ENCODE measurements at places on chromosomes 4 and X. TPM values are rescaled to one million over a fixed set of nuclear protein-coding genes. Genes with fewer than 3 reads are reported as not detected.

GRCh38 chr4:38939165-38939564 is 71.6 kb downstream of the FAM114A1 start:
- no peak overlapping the region for H3K4me3 ChIP-seq
- H3K27ac ChIP-seq: no peak overlapping the region
- no peak for DNase-seq
- H3K27me3 ChIP-seq: no peaks in the 10 kb centered on the region
- H3K36me3 ChIP-seq: peaks cover 29% of the 10 kb centered on the region

DNA sequence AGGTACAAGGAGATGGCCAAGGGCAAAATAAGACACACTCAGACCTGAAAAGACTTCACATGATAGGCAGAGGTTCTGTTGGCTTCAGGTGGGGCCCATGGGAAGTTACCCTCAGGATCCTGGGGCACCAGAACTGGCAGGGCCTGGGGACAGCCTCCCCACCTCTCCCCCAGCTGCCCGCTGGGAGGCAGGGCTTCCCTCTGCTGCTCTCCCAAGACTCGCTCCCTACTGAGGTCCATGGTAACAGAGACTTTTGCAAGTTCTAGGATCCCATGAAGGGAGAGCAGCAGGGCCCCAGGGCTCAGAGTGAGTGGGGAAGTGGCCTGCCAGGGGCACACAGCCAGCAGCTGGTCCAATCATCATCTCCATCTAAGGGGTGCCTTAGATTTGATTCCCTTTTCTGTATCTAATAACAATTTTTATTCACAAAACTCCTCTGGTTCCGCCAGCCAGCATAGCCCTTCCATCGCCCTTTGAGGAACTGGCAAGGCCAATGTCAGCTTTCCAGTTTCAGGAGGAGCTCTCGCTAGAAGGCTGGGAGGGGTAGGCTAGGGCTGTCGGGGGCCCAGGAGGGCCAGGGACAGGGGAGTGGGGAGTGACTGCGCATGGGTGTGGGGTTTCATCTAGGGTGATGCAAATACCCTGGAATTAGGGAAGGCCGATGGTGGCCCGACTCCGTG is 78.2 kb downstream of the SLC2A9 start:
- H3K27me3 ChIP-seq: no peaks in the 10 kb centered on the region
- H3K4me3 ChIP-seq: no peak overlapping the region
- no peak overlapping the region for H3K27ac ChIP-seq
- H3K36me3 ChIP-seq: no peaks in the 10 kb centered on the region

Gene AMTN
- not detected for total RNA-seq

Gene MAP9
- 3.1 TPM for total RNA-seq

All from SJSA1 (cell line).